SK-MEL-5 (cell line): ENCODE measurements at places on chromosomes 3 and 15.

GRCh38 chr15:32867313-32867626 lies 149.5 kb downstream of the GREM1 start:
- no peak for DNase-seq

GRCh38 chr3:118347396-118348168 lies 687.1 kb downstream of the IGSF11 start:
- DNase-seq, result no peak

- DNase-seq, result no peak
These were observed 55.5 kb upstream of the SMAD3 start for GRCh38 chr15:67009576-67010569.

DNA sequence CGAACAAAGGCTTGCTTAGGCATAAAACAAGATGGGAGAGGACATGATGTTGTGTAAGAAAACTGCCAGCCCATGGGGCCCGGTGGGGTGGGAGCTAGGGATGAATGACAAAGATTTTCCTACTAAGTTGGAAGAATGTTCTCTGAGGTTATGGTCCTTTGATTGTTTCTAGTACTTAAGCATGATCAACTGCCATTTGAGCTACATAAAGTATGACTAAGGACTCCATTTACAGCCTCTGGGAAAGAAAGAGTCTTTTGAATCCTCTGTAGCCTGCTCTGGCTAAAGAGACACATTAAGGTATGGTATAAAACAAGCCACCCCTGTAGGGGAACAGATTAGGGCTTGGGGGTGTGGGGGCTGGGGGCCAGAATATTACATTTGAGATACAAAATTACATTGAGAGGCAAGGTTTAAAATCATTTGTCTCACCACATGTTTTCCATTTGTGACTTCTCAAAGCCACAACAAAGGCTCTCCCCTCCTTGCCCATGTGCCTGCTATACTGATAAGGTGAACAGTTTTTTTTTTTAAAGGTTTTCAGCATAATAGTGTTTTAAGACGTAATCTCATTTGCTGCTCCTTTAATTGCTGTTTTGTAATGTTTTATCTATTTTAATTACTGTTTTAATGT lies 323.4 kb downstream of the CHST2 start:
- DNase-seq, result peak; percentile 4

- no peak for DNase-seq
These were observed 405.5 kb upstream of the TPM1 start for GRCh38 chr15:62636823-62637573.

DNA sequence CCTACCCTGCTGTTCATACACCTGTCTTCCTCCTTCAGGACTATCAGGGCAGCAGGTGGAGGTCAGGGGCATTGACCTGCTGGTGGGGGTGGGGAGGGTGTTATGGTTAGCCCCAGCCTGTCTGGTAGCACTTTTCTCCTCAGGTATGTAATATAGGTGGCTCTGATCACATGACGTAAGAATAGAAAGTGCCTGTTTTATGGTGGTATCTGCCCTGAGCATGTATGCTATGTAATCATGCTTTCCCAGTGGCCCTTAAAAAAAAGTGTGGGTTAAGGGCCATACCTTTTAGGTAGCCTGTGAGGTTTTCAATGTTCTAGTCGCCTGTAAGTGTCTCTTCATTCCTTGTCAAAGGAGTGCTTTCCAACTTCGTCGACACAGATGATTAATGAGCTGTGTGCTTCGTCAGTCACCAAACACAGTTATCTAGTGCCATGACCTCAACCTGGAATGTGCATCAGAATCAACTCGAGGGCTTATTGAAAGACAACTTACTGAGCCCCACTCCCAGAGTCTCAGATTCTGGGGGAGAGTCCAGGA lies 86.3 kb downstream of the KLHL25 start:
- DNase-seq, result no peak
